Vagina (tissue), 2 donors: ENCODE measurements at places on chromosomes 13 and 19.

DNA sequence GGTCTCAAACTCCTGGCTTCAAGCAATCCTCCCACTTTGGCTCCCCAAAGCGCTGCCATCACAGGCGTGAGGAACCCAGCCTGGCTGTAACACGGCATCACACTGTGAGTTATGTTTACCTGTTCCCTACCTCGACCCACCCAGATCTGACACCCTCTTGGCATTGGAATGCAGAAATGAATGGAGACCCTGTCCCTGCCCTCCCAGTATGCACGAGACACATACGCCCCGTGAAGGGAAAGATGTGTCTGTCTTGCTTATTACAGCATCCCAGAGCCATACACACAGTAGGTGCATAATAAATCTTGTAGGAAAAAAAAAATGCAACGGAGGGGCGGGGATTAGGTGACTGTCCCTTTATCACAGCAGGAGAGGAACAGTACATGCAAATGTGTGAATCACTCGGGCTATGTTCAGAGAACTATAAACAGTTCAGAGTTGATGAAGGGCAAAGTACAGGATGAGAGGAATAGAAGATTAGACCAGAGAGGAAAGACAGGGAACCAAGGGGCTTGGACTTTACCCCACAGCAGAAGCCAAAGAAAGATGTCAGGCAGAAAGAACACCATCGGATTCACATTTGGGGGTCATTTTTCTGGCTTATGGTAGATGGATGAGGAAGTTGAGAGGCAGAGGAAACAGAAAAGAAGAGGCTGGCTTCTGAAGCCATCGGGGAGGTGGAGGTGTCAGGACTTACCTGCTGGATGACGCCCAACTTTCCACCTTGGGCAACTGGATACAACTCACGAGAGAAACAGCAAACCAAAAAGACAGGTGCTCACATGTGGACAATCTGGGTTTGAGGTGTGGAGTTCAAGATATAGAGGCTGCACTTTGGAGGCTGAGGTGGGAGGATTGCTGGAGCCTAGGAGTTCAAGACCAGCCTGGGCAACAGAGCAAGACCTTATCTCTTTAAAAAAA lies 94.3 kb downstream of the INSR start:
- no peak for DNase-seq

DNA sequence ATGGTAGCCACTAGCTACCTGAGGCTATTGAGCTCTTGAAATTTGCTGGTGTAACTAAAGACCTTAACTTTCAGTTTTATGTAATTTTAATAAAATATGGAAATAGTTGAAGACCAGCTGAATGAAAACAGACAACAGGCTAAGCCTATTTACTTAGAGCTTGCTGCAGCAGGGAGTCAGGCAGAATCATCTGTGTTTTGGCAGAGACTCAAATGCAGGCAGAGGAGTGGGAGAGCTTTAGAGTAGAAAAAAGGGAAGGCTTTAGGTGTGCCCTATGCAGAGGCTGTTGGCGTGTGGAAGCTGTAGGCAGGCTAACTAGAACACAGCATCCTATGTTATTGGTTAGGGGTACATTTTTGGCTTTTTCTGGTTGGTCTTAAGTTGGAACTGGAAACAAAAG lies 304.9 kb upstream of the NBEA start:
- no peak for DNase-seq

DNA sequence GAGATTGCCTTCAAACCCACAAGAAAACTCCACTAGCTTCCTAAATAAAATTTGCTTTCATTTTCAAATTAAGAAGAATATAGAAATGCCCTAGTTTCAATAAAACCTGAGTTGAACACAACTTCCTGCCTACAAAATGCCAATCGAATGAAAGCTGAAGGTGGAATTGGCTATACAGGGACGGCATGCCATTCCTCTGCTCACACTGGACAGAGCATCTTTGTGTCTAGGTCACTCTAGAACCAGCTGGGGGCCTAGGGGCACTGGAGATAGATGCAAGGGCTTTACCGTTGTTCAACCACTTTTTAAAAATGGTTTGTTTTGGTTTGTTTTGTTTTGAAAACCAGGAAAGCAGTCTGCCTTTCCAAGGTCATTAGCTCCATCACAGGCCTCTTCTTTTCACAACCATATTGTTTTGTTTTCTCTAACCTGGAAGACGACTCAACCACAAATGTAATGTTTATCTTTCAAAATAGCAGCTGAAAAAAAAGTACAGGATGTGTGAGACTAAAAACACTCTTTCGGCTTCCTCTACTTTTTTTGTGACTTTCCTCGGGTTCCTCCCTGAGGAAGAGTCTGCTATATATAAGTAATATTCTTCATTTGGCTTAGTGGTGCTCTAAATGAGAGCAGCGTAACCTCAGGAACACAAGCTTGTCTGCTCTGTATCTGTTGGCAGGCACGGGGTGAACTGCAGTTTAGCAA lies 11.9 kb upstream of the ITM2B start:
- DNase-seq = no peak

DNA sequence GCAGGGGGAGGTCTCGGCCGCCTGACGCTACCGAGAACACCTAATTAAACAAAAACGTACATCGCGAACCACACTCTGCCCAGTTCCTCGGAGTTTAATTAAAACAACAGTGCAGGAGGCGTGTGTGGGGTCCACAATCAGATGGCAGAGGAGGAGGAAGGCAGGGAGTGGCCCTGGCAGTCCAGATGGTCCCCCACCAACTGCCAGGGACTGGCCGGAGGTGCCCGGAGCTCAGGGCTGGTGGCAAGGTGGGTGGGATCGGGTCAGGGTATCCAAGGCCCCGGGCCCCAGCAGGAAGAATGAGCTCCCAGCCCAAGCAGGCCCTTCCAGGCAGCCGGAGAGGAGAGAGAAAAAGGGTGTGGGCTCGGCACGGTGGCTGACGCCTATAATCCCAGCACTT lies 71.3 kb downstream of the PTPRS start:
- DNase-seq = no peak

GRCh38 chr13:79799059-79799867 lies 318.3 kb downstream of the NDFIP2 start:
- no peak for DNase-seq

DNA sequence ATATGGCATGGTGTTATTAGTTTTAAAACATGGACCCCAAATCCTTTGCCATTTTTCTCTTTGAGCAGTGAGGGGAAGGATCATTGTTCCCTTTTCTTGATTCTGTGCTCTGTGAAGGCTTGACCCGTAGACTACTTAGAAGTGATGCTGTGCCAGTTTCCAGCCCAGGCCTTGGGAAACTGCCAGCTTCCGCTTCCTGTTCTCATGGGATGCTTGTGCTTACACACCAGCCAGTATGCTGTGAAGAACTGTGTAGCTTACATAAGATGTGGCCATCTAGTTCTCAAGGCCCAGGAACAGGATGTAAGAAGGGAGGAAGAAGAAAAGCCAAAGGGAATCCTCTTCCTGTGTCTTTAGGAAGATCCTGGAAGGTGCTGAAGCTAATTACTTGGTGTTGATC lies 180.9 kb downstream of the PCCA start:
- no peak for DNase-seq
